ENCODE measurements at places on chromosomes 7 and 10.

GRCh38 chr7:137669706-137670105, 177.1 kb downstream of the DGKI start:
- H3K27me3 ChIP-seq: no peaks in the 10 kb centered on the region
- H3K36me3 ChIP-seq: no peaks in the 10 kb centered on the region
- no peak for DNase-seq
- no peak overlapping the region for H3K27ac ChIP-seq

- H3K4me3 ChIP-seq: no peak overlapping the region
- no peak for DNase-seq
- H3K4me1 ChIP-seq: no peaks in the 10 kb centered on the region
- H3K36me3 ChIP-seq: no peaks in the 10 kb centered on the region
- no peak overlapping the region for H3K27ac ChIP-seq
Measured at GRCh38 chr7:127486654-127487053, 94.1 kb upstream of the ZNF800 start.

DNA sequence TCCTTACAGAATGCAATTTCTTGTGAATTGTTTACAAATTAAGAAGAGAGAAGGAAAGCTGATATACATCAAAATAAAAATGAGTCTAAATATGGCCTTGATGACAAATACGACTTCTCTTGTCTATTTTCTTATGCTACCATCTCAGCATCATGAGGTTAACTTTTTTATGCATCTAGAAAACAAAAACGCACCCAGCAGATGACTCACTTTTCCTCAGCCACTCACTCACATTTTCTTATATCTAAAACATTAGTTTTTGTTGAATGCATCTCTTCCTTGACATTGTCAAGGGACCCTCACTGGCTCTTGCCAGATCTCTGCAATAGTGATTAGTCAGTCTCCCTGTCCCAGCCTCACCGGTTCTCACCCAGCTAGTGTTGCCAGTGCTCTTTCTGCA, 256.4 kb upstream of the SLC26A5 start:
- H3K36me3 ChIP-seq: no peaks in the 10 kb centered on the region
- no peak for DNase-seq
- H3K4me3 ChIP-seq: no peak overlapping the region
- H3K27me3 ChIP-seq: no peaks in the 10 kb centered on the region

DNA sequence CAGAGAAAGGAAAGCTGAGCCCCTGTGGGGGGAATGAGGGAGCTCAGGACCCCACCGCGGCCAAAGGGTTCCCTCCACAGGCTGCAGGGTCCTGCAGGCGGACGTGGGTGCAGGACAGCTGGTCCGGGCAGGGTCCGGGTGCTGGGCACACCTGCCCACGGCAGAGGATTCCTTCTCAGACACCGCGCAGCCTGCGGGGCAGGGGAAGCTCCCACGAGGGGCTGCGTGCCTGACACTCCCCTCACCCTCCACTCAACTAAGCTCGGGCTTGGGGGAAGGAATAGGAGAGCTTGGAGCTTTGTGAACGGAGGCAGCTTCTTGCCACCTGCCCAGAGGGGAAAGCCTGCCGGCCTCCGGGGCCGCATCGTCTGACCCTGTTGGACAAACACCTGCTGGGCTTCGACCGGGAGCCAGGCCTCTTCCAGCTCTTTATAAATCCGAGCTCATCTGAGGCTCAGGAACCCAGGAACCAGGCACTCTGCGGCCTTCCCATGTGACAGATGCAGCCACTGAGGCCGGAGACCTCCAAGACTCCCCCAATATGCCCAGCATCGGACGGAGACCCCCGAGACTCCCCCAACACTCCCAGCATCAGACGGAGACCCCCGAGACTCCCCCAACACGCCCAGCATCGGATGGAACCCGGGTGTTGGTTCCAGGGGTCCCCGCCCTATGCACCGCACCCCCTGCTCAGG, 97.3 kb downstream of the PDGFA start:
- H3K4me1 ChIP-seq: peaks cover 14% of the 10 kb centered on the region
- peaks cover 47% of the 10 kb centered on the region for H3K27me3 ChIP-seq
- no peaks in the 10 kb centered on the region for H3K36me3 ChIP-seq
- DNase-seq: no peak
- no peak overlapping the region for H3K27ac ChIP-seq

GRCh38 chr10:24254180-24254579, 45.2 kb downstream of the KIAA1217 start:
- no peaks in the 10 kb centered on the region for H3K27me3 ChIP-seq
- peak overlapping the region; percentile 7 for H3K27ac ChIP-seq
- DNase-seq: no peak
- no peak overlapping the region for H3K4me3 ChIP-seq

- no peak within 1 kb of the TSS for H3K4me3 ChIP-seq
- H3K36me3 ChIP-seq: no peaks in the 10 kb centered on the region
- no peaks in the 10 kb centered on the region for H3K4me1 ChIP-seq
- H3K27ac ChIP-seq: peak within 1 kb of the TSS; percentile 70
- H3K27me3 ChIP-seq: no peaks in the 10 kb centered on the region
Measured at GRCh38 chr7:75772081-75773077, at the start of gene CCL26. CCL26 (minus strand) TSS chr7:75772211; CDS start chr7:75772176, 35 bp downstream.

DNA sequence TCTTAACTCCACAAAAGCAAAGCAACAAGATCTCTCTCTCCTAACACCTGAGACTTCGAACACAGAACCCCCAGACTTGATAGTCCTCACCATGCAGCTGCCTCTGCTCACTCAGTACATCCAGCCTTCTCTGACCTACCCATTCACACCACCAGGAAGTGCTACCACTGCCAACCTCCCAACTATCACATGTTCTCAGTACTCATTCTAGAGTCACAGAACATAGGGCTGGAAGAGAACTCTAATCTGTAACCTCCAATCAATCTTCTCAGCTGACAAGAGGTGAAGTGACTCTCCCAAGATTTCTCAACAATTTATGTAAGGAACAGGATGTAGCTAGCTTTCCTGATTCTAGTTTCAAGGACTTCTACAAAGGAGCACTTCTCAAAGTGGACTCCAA, 3.8 kb downstream of the NUDCD3 start:
- peak overlapping the region; percentile 77 for H3K27ac ChIP-seq
- H3K27me3 ChIP-seq: no peaks in the 10 kb centered on the region
- H3K4me1 ChIP-seq: peaks cover 84% of the 10 kb centered on the region
- peaks cover 33% of the 10 kb centered on the region for H3K36me3 ChIP-seq

DNA sequence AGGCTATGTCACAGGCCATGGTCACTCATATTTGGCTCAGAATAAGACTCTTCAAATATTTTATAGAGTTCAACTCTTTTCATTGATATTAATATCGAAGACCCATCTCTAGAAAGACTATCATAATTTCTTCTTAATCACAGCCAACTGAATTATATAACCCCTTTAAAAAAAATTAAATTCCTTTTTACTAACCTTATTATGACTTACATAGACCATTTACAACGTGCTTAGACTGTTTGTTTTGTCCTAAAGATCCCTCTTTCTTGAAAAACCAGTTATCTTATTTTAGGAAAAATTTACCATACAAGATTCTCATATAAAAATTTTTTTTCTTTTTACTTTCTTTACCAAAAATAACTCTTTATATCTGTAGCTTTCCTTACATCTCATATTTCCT, 10.2 kb upstream of the TMEM254 start:
- no peak for DNase-seq
- H3K4me1 ChIP-seq: peaks cover 5% of the 10 kb centered on the region
- H3K4me3 ChIP-seq: no peak overlapping the region

GRCh38 chr10:7412237-7412927, 1.5 kb upstream of the SFMBT2 start:
- no peaks in the 10 kb centered on the region for H3K27me3 ChIP-seq
- peak overlapping the region; percentile 92 for H3K4me3 ChIP-seq
- peaks cover 52% of the 10 kb centered on the region for H3K4me1 ChIP-seq
- peak; percentile 45 for DNase-seq
- H3K27ac ChIP-seq: no peak overlapping the region

DNA sequence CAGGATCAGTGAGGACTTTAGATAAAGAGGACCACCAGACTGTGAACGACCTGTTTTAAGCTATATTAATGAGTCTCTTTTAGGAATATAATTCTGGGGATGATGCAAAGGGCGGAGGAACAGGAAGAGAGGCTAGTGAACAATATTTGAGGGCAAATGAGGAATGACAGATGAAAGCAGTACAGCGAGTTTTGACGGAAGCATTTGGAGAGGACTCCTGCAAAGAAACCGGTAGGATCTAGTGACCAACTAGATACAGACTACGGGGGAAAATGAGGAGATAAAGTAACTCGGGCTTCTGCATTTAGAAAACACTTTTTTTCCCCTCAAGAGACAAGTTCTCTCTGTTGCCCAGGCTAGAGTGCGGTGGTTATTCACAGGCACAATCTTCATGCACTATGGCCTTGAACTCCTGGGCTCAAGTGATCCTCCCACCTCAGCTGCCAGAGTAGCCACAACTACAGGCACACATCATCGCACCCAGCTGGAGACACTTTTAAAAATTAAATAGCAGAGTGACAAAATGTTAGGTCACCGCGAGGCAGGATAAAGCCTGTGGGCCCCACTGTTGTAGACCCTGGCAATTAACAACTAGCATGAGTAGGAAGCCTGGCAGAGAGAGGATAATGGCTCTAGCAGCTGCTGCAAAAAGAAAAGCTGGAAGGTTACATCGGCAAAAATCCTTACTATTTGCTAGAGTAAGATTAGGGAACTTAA, 143.2 kb downstream of the SRPK2 start:
- H3K27ac ChIP-seq: peak overlapping the region; percentile 80
- H3K4me3 ChIP-seq: no peak overlapping the region
- H3K4me1 ChIP-seq: peaks cover 45% of the 10 kb centered on the region
- no peak for DNase-seq

DNA sequence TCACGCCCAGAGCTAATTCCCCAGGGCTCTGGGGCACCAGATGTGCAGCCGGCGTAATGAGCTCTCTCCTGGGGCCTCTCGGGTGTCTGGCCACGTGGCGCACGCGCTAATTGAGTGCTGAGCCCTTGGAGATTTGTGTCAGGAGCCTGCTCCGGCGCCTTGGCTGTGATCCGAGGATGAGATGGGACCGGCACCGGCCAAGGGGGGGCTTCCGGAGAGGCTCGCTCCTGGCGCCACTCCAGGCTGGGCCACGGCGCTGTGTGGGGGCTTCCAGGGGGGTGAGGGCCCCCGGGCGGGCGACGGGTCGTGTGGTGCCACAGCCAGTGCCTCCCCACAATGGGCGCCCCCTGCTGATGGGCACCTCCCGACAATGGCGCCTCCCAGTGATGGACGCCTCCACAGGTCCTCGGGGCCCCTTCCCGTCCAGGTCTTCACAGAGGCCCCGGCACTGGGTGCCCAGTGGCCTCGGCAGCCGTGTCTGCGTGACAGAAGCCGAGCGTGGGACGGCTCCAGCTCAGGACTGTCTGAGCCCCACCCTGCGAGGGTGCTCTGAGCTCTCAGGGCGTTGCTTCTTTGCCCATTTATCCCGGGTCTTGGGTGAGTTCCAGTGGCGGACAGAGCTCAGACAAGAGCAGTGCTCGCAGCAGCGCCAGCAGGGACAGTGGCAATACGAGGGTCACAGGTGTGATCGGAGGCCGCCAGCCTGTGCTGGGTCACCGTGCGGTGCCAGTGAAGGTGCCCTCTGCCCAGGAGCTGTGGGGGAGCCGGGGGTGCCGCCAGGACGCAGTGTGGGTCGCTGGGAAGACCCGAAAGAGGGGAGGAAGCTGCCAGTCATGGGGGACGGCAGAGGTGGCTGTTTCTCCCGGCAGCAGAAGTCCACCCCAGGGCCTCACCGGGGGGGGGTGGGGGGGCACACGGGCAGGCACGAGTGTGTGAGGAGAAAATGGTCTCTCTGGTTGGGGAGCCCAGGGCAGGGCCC, 8.2 kb upstream of the NKX6-2 start:
- DNase-seq: no peak
- peaks cover 75% of the 10 kb centered on the region for H3K27me3 ChIP-seq
- H3K27ac ChIP-seq: no peak overlapping the region

DNA sequence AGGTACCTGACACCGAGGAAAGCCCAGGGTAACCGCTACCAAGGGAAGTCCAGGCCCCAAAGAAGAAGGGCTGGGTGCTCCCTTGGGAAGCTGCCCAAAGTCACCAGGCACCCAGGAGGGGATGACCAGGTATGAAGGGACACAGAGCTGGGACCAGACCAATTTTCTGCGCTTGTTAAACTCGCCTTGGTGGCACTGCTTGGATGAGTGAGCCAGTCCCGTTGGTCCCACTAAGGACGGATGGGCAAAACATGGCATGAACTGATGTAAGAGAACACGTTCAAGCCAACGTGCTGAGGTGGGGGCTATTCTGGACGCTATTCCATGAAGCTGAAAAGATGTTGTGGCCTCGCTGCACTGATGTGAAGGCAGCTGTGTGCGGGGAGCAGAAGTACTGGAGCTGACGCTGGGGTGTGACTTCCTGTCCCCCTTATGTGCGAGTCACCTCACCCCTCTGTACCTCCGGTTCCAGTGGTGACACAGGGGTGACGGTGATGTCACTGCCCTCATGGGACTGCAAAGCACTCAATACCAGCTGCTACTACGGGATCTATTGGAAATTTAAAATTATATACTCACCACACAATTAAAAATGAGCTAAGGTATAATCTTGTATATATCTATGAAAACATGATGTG, 73.6 kb downstream of the COBL start:
- DNase-seq: no peak
- H3K27ac ChIP-seq: no peak overlapping the region
- no peaks in the 10 kb centered on the region for H3K27me3 ChIP-seq
- no peak overlapping the region for H3K4me3 ChIP-seq

DNA sequence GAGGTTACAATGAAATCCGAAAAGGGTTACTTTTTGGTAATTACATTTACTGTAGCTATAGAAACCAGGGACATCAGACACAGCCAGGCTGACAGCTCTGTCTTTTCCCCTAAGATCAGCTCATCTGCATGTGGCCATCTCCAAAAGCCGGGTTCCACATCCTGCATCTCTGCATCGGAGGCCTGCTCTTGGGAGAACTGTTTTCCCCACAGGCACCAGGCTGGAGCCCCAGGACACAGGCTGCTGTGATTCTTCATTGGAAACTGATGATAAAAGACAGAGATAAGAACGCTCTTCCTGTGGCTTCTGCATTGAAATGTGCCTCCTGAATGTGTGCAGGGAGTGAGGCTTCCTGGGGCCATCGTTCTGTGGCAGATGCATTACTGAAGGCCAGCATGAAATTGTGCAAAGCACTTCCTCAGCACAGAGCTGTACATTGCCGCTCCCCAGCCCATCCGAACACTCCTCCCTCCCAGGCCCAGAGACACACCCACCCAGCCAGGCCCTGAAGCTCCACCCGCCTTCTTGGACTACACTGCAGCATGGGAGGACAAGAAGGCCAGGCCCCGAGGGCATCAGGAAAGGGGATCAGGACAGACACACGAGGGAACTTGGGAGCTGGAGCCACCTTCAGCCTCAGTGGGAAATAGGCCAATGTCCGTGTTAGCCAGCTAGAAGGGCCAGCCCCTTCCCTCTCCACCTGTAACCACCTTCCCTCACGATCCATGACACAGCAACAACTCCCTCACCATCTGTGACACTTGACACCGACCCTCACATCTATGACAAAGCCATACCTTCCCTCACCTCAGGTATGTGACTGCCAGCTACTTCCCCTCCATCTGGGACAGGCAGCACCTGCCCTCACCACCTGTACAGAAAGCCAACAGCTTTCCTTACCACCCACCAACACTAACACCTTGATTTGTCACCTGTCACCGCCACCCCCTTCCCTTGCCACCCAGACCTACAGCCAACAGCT, 113.2 kb downstream of the GRID1 start:
- no peaks in the 10 kb centered on the region for H3K36me3 ChIP-seq
- H3K4me1 ChIP-seq: no peaks in the 10 kb centered on the region
- DNase-seq: no peak

Data from left ventricle myocardium inferior (tissue), 1 donor.